ENCODE measurements at places on chromosomes 6 and 20. TPM values are rescaled to one million over a fixed set of nuclear protein-coding genes. Genes with fewer than 3 reads are reported as not detected.

ARMH2 gene
- total RNA-seq: not detected

TRIM15 gene
- total RNA-seq: not detected

KHDRBS2 gene
- total RNA-seq: 0.89 TPM

PAK5 gene
- 0.13 TPM for total RNA-seq

ZNF831 gene
- 1.4 TPM for total RNA-seq

TREM1 gene
- 2.2 TPM for total RNA-seq

BTNL2 gene
- total RNA-seq: not detected

MCHR2 gene
- not detected for total RNA-seq

APMAP gene
- 74.0 TPM for total RNA-seq

WFDC2 gene
- total RNA-seq: 244 TPM

PMEPA1 gene
- total RNA-seq: 15.2 TPM

LY6G6D gene
- not detected for total RNA-seq

TP53TG5 gene
- total RNA-seq: 1.2 TPM

DNA sequence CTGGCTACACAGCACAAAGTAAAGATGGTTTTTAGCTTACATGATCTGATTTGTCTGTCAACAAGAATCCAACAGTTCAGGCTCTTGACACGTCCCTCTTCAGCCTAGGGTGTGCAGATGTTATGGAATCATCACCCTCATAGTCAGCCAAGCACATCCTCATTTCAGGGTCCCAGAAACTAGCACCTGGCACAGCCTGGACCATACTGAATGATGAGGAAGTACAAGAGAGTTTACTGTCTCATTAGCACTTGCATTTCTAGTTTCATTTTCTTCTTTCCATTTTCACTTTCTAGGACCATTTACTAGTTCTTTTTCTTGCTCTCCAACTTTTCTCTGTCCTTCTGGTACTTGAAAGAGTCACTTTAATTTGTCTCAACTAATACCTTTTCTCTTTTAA is 6.5 kb downstream of the RIPOR2 start:
- DNase-seq: no peak

DNA sequence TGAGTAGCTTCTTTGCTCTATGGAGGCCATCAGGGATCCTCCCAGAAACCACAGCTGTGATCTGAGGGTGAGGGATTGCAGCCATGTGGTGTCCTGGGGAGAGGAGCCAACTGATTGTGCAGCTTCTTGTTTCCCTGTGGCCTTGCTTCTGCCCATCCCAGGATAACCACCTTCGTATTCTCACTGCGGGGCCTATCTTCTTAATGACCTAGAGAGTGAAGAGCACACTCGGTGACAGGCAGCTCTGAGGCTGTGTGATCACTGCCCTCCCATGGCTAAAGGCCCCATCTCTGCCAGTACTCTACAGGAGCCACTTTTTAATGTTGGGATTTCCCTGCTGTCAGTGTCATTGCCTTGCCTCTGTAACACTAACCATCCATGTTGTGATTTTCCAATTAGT is 5.3 kb upstream of the RAET1L start:
- no peak for DNase-seq

- no peak for DNase-seq
Measured at GRCh38 chr6:75450903-75451302, 42.7 kb downstream of the FILIP1 start.

GRCh38 chr6:90048206-90048967 is 154.1 kb downstream of the GJA10 start:
- DNase-seq: no peak

DNA sequence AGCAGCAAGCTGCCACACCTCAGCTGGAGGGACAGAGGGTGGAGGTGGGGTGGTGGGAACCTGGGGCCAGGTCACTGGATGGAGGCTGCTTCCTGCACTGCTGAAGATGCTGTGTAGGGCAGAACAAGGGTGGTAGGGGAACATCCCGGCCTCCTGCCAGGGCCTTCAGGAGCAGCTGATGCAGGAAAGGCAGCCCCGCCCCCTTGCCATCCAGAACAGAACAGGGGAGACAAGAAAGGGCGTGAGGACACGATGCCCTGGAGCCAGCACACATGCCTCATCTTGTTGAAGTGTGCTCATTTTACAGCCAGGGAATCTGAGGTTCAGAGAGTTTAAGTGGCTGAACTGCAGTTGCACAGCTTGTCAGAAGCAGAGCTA is 43.1 kb upstream of the PHACTR3 start:
- DNase-seq: no peak

DNA sequence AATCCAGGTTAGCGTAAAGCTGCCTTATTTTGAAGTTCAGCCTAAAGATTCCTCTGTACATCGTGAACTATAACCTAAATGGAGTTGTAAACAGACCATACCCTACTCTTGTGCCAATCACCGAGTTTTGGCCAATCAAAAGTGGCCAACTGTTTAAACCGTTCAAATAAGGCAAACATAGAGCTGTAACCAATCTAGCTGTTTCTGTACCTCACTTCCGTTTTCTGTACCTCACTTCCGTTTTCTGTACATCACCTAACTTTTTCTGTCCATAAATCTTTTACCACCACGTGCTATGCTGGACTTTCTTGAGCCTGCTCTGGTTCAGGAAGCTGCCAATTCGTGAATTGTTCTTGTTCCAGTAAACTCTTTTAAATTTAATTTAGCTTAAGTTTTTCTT is 39.7 kb downstream of the LBP start:
- no peak for DNase-seq

- DNase-seq: peak; percentile 64
Measured at GRCh38 chr20:38321959-38322598, 18.1 kb downstream of the BPI start.

DNA sequence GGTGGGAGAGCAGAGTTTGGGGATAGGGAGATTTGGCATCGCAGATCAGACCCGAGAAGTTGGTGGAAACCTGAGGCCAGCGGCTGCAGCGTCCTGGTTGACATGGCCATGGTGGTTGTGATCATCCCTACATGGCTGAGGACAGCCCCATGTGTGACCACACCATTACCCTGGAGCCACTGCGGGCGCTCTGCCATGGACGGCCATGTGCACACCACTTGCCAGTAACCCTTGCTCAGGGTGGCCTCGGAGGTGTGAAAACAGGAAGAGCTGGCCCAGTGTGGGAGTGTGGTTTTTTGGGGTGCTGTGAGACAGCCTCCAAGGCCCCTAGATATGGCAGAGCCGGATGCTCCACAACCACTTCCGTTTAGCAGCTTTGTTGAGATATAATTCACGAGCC is 64.4 kb downstream of the TMEM242 start:
- DNase-seq: no peak

- DNase-seq: no peak
Measured at GRCh38 chr6:155412335-155412734, 43.3 kb downstream of the NOX3 start.

GRCh38 chr20:36182604-36183154 is 28.1 kb downstream of the EPB41L1 start:
- DNase-seq: no peak

- DNase-seq: no peak
Measured at GRCh38 chr6:134599079-134599478, 281.2 kb upstream of the SGK1 start.

GRCh38 chr6:134477991-134478635 is 160.2 kb upstream of the SGK1 start:
- no peak for DNase-seq

- no peak for DNase-seq
Measured at GRCh38 chr20:12077875-12078274, 160.2 kb downstream of the BTBD3 start.

GRCh38 chr6:129872586-129872985 is 11.5 kb upstream of the TMEM244 start:
- no peak for DNase-seq

GRCh38 chr20:50364542-50364941 is 145.6 kb upstream of the PTPN1 start:
- DNase-seq: no peak

DNA sequence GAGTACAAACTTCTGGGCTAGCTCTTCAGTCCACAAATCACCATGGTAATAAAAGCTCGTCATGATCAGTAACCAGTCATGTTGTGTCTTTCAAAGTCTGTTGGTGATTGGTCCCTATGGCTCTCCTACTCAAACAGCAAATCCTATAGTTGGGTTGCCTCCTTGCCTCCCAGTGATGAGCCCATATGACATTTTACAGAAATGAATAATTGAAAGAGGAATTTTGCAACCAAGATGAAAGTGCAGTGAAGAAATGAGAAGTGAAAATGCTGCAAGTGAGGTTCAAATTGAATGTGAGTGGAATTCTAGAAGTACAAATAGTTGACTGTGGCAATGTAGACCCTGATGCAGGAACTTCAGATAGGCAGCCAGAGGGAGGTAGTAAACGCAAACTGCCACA is 5.1 kb upstream of the SIRPD start:
- DNase-seq: no peak

DNA sequence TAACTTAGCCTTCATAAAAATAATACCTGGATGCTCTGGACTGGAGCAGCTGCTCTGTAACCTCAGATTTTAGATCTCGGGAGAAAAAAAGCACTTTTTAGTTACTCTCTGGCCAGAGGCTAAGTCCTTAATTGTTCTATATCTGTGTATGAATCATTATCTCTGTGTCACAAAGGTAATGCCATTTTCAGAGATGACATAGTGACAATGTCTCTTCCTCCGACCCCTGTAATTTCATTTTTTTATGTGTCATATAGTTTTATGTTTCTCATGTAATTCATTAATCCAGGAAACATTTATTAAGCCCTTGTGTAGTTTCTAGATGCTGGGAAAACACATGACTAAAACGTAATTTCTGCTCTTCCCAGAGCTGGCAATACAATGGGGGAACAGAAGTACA is 55.6 kb downstream of the SENP6 start:
- no peak for DNase-seq

DNA sequence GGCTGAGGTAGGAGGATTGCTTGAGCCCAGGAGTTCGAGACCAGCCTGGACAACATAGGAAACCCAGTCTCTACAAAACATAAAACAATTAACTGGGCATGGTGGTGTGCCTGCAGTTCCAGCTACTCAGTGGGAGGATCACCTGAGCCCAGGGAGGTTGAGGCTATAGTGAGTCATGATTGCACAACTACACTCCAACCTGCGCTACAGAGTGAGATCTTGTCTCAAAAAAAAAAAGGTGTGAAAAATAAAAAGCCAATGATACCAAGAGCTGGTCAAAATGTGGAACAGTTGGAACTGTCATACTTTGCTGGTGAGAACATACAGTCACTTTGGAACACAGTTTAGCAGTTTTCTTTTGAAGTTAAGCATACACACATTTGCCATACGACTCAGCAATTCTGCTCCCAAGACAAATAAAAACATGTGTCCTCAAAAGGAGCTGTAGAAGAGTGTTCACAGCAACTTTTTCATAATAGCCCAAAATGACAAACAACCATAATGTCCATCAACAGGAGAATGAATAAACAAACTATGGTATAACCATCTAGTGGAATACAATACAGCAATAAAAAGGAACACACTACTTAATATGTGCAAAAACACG is 21.6 kb upstream of the FKBP5 start:
- DNase-seq: no peak
